ENCODE measurements at places on chromosomes 5 and 9.

- no peak for DNase-seq
These were observed 382.8 kb upstream of the WWC1 start for GRCh38 chr5:167908606-167909005.

GRCh38 chr5:172245703-172246125 lies 37.9 kb downstream of the UBTD2 start:
- DNase-seq: no peak

DNA sequence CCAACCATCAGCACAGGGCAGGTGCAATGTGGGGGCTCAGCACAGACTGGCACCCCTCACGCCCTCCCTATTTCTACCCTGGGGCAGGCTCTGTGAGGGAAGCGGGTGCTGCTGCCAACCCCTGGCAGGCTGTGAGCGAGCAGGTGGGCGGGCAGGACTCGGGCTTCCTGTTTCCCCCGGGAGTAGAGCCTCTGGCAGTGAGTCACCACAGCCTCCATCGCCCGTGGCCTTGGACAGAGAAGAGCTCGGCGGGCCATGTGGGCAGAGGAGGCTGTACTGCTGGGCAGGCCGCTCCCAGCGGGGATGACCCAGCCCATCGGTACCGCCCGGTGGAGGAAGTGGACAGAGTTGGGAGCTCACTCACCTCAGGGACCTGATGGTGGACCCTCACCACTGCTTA lies 16.6 kb downstream of the KCNT1 start:
- DNase-seq: no peak

DNA sequence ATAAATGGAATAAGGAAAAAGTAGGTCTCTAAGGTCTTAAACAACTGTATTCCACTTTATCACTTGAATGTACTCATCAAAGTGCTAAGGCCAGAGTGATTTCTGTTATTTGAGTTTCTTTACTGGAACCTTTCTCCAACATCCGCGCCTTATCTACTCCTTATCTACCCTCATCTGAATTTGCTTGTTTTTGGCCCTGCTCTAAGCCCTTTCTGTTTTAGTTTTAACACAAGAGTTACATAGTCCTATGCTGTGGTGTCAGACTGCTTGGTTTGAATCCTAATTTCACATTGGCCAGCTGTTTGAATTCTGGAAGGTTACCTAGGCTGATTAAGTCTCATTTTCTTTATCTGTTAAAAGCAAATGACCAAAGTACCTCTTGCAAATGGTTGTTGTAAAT lies 128.3 kb downstream of the PCSK5 start:
- DNase-seq: no peak

DNA sequence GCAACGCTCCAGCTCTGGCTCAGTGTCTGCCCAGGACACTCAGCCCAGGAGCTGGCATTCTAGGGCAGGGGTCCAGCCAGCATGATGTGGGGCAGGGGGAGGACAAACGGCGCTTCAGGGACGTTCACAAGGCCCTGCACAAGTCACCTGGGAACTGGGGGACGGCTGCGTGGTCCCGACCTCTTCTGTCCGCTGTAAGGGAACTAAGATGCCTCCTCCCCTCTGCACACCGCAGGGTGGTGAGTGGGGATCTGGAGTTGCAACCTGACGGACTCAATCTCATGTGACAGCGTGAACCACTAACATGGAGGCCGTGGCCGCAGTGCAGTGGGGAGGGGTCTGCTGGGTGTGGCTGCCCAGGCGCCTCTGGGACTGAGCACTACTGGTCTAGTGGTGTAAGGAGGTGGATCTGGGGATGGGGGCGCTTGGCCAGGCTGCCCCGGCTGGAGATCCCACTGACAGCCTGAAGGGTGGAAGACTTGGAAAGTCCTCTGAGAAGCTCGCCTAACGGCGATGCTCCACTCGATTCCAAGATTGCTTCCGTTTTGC lies 88.0 kb upstream of the RAPGEF1 start:
- DNase-seq: no peak

DNA sequence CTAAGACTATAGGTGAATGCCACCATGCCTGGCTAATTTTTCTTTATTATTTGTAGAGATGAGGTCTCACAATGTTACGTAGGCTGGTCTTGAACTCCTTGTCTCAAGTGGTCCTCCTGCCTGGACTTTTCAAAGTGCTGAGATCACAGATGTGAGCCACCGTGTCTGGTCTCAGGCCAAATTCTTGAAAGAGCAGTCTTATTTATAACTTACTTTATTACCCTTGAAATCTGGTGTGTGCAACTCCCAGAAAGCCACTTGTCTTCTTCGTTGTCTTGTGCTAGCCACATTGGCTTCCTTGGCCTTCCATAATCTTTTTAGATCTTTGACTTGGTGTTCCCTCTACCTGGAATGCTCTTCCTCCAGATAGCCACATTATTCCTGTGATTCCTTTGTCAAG lies 50.1 kb downstream of the CTNNA1 start:
- no peak for DNase-seq

- no peak for DNase-seq
These were observed 59.5 kb upstream of the ERCC6L2 start for GRCh38 chr9:95815961-95816360.

DNA sequence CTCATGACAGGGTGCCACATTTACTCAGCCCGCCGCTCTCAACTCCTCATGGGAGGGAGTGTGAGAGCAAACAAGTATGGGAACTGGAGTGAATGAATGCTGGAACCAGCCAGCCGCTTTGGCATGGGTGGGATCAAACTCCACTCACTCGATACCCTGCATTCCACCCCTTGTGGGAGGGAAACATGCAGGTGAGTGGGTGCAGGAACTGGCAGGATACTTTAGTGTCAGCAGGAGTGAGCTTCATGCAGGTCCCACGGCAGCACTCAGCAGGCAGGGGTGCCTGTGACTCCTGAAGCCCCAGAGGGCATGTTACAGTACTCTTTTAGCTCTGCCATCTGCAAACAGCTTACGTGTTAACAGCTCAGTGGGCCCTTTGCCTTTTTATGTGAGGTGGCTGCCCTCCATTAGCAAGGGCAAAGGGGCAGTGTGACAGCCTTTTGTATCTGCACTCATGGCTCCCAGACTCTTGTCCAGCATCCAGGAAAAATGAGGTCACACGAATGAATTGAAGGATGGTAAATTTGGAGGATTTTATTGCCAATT lies 433.2 kb upstream of the NMUR2 start:
- DNase-seq: no peak

- DNase-seq: no peak
These were observed 110.4 kb downstream of the FBXO4 start for GRCh38 chr5:42035526-42035925.

GRCh38 chr9:69785757-69786156 lies 25.9 kb upstream of the PTAR1 start:
- no peak for DNase-seq

- DNase-seq: no peak
These were observed 69.1 kb downstream of the ADAMTS2 start for GRCh38 chr5:179275941-179276837.

DNA sequence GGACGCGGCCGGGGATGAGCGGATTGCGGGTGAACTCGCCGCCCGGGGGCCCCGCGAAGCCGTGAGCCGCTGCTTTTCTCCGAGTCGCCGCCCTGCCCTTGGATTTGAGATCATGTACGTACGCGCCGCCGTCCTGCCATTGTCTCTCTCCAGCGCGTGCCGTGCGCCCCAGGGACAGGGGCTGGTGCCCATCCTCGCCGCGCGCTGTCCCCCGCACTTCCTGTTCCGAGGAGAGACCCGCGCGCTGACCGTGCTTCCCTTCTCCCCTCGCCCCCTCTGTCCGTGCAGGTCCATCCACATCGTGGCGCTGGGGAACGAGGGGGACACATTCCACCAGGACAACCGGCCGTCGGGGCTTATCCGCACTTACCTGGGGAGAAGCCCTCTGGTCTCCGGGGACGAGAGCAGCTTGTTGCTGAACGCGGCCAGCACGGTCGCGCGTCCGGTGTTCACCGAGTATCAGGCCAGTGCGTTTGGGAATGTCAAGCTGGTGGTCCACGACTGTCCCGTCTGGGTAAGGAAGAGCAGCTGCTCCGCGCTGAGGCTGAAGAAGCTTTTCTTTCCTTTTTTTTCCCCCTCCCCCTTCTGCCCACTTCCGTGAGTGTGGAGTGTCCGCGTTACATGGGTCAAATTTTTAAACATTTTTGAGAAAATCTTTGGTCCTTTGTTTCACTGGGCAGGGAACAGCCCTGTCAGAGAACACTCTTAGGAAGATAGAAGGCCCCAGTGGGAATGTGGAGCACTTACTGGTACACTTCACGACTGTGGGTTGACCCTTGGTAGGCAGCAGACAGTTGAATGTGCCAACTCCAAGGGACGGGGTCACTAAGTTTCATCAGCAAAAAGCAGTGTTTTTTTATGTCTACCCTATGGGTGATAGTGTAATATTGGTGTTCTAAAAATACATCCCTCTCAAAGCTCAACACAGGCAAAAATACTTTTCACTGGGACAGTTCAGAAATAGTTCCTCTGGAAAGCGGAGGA lies 727 bp downstream of the RHOBTB3 start:
- DNase-seq: peak; percentile 16

GRCh38 chr9:133257465-133257956 lies 17.5 kb downstream of the ABO start:
- DNase-seq: no peak

- DNase-seq: no peak
These were observed at the start of gene DCANP1 for GRCh38 chr5:135447298-135447929. DCANP1 (minus strand) TSS chr5:135447348; CDS start chr5:135447108, 240 bp downstream.

- peak; percentile 32 for DNase-seq
These were observed 519 bp downstream of the ZER1 start for GRCh38 chr9:128771094-128771721.

DNA sequence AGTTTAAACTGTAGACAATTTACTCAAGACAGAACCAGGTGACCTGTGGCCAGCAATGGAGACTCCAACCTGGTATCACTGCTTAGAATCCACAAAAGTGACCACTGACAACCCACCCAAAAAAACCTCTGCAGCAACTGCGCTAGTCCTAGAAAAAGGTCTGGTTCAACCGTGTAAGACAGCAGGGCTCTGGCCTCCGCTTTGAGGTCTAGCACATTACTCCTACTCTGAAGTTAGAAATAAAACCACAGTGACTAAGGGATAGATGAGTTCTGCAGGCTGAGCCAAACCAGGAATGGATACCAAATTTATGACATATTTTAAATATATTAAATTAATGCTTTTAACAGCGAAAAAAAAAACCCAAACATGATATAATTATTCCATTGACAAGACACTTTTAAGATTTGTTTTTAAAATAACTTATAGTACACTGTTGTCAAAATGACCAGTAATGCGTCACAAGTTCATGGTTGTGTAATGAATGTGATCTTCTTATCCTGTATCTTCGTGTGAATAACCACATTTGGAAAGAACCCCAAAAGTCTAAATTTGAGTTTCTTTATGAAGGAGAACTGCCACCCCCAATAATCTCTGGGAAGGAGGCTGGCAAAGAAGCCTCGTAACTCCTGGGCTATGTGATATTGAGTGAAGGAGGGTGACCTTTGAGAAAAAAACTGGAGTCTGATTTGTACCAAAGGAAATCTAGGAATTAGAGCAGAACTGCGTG lies 101.9 kb upstream of the SLC44A1 start:
- no peak for DNase-seq

- DNase-seq: no peak
These were observed 216.5 kb downstream of the ARL15 start for GRCh38 chr5:54093861-54094260.

- peak; percentile 15 for DNase-seq
These were observed 125.1 kb downstream of the PDE4D start for GRCh38 chr5:59768152-59769040.

DNA sequence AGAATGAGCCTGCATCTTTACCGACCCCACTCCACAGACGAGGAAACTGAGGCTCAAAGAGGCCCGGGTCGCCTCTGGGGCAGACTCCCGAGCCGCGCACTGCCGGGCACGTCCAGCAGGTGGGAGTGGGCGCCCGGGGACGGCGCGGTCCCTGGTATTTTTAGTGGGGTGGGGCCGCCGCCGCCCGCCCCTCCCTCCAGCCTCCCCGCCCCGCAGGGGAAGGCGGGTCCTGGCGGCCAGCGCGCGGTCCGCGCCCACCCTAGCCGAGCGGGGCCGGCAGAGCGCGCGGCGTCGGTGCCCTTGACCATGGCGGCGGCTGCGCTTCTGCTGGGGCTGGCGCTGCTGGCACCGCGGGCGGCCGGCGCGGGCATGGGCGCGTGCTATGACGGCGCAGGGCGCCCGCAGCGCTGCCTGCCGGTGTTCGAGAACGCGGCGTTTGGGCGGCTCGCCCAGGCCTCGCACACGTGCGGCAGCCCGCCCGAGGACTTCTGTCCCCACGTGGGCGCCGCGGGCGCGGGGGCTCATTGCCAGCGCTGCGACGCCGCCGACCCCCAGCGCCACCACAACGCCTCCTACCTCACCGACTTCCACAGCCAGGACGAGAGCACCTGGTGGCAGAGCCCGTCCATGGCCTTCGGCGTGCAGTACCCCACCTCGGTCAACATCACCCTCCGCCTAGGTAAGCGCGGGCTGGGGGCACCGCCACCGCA lies at the start of gene LAMC3:
TSS of gene LAMC3 (plus strand) at position 266 of the 710 bp plus-strand sequence. CDS start at position 307, 41 bp downstream.
- no peak for DNase-seq

DNA sequence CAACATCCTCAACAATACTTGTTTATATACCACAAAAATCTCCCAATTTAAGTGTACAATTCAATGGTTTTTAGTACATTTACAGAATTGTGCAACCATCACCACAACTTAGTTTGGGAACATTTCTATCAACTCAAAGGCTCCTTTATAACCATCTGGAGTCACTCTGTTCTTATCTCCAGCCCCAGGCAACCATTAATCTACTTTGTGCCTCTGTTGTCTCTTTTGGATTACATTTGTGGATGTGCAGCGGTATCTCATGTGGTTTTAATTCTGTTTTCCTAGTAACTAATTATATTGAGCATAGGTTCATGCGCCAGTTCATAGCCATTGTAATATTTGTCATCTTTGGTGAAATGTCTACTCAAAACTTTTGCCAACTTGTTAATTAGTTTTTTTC lies 14.4 kb downstream of the ADAMTS19 start:
- no peak for DNase-seq

DNA sequence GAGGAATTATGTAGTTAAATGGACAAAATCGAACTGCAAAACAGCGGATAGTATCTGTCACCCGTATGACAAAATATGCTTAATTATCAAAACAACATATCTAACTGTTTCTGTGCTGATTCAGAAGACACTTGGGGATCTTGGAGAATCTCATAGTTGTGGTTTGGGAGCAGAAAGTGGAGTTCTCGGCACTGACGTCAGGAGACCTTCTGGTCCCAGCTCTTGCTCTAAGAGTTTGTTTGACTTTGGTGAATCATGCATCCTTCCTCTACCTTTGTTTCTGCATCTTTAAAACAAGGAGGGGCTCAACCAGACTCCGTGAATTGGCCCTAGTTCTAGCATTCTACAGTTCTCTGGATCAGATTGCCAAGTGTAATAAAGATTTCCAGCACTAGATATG lies 37.0 kb upstream of the TAF1L start:
- no peak for DNase-seq

DNA sequence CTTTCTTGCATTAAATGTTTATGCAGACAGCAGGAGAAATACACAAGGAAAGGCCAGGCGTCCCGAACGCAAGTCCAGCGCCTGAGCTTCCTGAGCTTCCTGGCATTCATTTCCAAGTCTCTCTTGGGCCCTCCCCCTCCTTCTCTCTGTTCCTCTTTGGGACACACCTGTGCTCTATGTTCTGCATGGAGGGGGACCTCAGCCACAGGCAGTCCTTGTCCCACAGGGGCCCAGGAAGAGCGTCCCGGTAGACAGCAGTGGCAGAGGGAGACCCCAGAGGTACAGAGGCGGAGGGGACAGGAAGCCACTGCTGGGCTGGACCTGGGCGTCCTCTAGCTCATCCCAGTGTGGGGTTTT lies 221.3 kb downstream of the C9orf50 start:
- no peak for DNase-seq
